ENCODE measurements at places on chromosomes 3 and 15.

DNA sequence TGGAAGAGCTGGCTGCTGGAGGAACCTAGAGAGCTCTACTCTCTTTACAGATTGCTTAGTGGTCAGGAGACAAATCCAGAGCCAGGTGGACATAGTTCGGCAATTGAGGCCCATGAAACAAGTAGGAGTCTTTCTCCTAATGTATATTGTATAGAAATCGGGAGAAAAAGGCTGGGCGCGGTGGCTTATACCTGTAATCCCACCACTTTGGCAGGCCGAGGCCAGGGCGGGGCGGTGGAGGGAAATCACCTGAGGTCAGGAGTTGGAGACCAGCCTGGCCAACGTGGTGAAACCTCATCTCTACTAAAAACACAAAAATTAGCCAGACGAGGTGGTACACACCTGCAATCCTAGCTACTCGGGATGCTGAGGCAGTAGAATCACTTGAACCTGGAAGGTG lies 10.8 kb downstream of the RAD54L2 start:
- no peak for DNase-seq

- no peak for DNase-seq
Measured at GRCh38 chr15:83565138-83565537, 88.8 kb upstream of the ADAMTSL3 start.

- no peak for DNase-seq
Measured at GRCh38 chr3:30667280-30667651, 60.9 kb downstream of the TGFBR2 start.

DNA sequence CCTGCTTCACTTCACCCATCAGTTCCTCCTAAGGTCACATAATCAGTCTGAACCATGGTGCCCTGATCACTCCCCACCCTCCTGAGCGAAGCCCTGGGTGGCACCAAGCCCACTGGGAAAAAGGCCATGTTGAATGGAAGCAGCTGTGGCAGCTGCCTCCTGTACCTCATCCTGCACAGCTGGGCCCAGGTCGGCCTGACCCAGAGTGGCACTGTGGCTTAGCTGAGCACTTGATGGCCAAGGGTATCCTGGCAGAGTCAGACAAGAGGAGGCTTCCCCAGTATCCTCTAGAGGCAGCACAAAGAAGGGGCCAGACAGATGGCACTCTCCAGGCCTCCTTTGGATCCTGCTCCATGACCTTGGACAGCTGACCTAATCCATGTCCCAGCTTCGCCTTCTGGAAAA lies 68.4 kb downstream of the TLE3 start:
- no peak for DNase-seq

DNA sequence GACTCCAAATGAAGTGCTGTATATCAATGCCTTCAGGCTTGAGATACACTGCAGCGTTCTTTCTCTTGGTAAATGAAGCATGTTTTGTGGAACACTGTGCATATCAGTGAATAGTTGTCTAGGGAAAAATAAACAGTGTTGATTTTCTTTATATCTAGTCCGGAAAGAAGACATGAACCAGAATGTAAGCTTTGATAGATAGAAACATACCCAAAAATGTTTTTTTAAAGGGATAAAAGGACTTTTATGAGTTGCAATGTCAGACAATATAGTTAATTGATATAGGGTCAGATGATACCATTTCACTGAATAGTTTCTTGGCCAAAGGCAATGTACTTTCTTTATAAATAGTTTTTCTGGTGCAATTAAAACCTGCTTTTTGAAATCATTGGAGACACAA lies 1037.8 kb downstream of the OTOL1 start:
- no peak for DNase-seq

GRCh38 chr15:22947101-22948000 lies 32.8 kb downstream of the CYFIP1 start:
- DNase-seq: peak; percentile 83
